ENCODE measurements at places on chromosomes 5 and 9. TPM values are rescaled to one million over a fixed set of nuclear protein-coding genes. Genes with fewer than 3 reads are reported as not detected.

- H3K4me3 ChIP-seq, result no peak overlapping the region
- H3K27me3 ChIP-seq, result no peaks in the 10 kb centered on the region
- DNase-seq, result no peak
- H3K27ac ChIP-seq, result no peak overlapping the region
- H3K4me1 ChIP-seq, result no peaks in the 10 kb centered on the region
- H3K36me3 ChIP-seq, result no peaks in the 10 kb centered on the region
Measured at GRCh38 chr5:9188956-9189355, 356.9 kb downstream of the SEMA5A start.

- H3K4me1 ChIP-seq, result no peaks in the 10 kb centered on the region
- H3K36me3 ChIP-seq, result no peaks in the 10 kb centered on the region
- no peak for DNase-seq
- H3K27me3 ChIP-seq, result no peaks in the 10 kb centered on the region
Measured at GRCh38 chr9:12702160-12702758, 9.1 kb downstream of the TYRP1 start.

- no peaks in the 10 kb centered on the region for H3K36me3 ChIP-seq
- peaks cover 5% of the 10 kb centered on the region for H3K4me1 ChIP-seq
- DNase-seq, result no peak
Measured at GRCh38 chr5:90557871-90558270, 726 bp upstream of the ADGRV1 start.

DNA sequence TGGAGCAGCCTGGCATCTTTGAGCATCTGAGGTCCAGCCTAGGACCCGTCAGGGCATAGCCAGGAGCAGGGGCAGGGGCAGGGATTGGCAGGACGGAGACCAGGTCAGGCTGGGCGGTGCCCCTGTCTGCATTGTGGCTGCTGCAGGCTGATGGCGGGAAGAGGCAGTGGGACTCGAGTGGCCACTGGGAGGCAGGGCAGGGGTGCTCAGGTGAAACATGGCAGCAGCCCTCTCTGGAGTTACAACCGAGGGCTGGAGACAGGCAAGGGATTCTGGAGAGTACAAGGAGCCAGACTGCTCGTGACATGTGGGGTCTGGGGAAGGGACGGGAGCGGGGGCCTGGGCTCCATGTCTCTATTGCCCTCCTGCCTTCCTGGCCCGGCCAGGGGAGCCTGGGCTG is 97.4 kb upstream of the RAPGEF1 start:
- H3K36me3 ChIP-seq, result no peaks in the 10 kb centered on the region
- H3K4me1 ChIP-seq, result peaks cover 21% of the 10 kb centered on the region
- no peaks in the 10 kb centered on the region for H3K27me3 ChIP-seq

DNA sequence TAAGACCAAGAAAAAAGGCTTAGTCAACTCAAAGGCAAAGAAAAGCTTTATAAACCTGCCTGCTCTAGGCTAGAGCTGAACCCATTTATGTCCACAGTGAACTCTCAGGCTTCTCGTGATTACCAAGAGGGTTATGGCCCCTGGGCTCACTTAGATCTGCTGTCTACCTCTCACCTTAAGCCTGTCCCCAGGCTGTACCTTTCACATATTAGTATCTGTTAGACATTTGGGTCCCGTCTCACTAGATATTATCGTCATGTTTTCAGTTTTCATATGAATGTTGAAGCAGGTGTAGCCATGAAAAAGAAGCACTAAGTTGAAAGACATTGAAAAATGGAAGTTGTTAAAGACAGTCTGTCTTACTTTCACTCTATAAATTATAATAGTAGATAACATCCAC is 75.2 kb upstream of the COX7C start:
- no peaks in the 10 kb centered on the region for H3K27me3 ChIP-seq
- H3K36me3 ChIP-seq, result no peaks in the 10 kb centered on the region
- no peak overlapping the region for H3K4me3 ChIP-seq
- H3K27ac ChIP-seq, result no peak overlapping the region

The MELK gene
- 1.5 TPM for total RNA-seq

DNA sequence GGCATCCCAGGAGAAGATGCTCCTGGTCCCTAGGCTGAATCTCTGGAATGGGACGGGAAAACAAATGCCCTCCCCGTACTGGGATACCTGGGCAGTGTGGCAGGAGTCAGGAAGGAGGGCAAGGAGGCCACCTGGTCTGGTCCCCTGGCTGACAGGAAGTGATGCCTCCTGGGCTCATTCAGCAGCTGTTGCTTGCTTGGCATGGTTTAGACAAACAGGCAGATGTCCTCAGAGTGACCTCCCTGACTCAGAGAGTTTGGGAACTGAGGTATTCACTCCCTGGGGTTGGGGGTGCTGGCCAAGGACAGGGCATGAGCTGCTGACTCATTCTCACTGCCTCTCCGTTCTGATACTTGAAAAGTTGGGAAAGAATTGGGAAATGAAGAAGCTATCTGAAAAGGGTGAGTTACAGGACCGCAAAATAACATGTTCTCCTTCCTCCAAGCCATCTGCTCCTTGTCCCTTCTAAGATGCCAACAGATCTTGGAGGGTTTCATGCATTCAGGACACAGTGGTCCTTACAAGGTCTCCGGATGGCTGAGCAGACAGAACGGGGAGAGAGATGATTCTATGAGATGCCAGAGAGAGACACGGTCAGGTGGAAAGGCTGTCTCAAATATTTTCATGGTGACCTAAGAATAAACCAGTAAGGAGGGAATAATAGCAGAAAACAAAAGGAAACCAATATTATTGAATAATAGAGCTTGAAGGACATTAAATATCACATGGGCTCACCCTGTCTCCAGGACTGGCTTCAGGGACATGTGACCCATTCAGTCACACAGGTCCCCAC is 534.5 kb downstream of the BNC2 start:
- H3K36me3 ChIP-seq, result no peaks in the 10 kb centered on the region
- no peak overlapping the region for H3K4me3 ChIP-seq
- no peak overlapping the region for H3K27ac ChIP-seq
- no peaks in the 10 kb centered on the region for H3K4me1 ChIP-seq

The MSX2 gene
- not detected for total RNA-seq
